Germinal center (tissue), 1 donor: ENCODE measurements at places on chromosomes 5 and 9.

DNA sequence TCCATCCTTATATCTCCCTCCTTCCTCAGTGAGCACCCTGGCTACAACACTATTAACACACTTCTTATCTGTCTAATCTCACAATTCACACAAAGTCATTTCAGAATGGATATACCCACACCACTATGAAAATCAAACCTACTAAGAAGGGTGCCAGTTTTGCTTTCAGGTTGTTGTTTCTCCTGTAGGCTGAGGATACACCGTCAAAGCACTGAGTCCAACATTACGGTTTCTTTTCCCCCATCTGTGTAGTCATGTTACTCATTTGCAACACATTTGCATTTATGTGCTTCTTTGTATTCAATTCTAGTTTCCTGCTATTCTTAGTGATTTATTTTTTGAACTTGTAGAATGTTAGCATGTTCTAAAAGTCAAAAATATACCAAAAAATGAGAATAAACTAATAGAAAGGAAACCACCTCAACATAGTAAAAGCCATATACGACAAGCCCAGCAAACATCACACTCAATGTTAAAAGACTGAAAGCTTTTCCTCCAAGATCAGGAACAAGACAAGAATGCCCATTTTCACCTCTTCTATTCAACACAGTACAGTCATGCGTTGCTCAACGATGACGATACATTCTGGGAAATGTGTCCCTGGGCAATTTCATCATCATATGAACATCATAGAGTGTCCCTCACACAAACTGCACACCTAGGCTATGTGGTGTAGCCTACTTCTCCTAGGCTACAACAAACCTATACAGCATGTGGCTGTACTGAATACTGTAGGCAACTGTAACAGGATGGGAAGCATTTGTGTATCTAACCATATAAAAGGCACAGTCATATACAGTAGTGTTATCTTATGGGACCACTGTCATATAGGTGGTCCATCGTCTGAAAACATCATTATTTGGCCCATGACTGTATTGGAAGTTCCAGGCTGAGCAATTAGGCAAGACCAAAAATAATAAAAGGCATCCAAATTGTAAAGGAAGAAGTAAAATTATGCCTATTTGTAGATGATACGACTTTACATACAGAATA, 6.3 kb downstream of the ROR2 start:
- no peak for DNase-seq

DNA sequence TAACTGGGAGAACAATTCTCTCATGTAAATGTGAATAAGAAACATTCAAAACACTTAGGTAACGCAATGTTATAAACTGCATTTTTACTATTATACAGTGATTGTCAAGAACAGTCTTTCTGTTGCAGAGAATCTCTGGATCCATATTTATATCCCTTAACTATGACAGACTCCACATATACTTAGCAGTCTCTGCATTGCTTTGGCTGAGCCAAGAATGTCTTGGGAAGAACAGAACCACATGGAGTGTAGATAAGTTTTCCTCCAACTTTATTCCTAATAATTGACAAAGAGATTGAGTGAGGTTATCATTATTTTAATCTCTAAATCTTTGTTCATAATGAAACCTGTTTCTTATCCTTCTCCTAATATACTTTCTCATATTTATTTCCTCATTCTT, 15.6 kb upstream of the RLN1 start:
- DNase-seq: no peak

DNA sequence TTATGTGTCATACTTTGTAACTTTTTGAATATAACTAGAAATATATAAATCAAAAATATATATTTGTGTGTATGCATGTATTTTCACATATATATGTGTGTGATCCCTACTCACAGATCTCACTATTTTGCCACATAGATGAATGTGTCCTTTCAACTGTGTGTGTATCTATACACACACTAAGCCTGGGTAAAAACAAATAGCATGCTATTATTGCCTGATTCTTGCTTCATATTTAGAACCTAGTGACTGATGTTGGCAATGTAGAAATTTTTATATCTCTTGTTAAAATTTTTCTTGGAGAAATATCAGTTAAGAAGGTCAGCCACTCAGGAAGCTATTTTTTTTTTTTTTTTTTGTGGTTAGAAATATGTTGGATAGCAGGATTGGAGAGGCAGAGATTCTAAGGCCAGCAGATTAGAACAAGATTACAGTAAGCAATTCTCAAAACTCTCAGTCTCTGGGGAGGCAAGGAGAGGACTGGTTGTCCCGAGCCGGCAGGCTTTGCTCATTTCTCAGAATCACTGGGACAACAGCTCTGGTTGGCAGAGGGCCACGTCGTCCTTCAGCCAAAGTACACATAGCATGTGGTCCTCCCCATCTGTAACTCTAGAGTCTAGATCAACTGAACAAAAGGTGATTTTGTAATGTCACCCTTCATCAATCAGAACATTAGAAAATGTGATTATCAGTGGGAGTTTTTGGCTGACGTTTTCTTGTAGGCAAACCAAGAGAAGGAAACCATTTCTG, 19.7 kb downstream of the C6 start:
- DNase-seq: no peak

DNA sequence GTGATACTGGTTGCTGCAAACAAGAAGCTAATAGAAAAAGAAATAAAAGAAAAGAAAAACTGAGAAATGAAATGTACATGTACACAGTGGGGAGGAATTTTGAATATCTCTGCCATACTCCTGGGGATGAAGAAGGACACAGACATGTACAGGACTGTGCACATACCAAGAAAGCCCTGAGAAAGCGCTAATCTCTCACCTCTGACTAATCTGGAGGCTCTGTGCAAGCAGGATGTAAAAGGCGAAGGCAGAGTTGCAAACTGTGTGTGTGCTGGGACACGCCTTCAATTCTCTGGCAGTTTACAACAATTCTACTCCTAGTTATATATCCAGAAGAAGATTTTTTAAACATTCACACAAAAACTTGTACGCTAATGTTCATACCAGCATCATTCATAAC, 211.4 kb downstream of the KIAA0825 start:
- DNase-seq: no peak

GRCh38 chr5:169301386-169301934, 521 bp upstream of the SLIT3 start:
- DNase-seq: no peak

DNA sequence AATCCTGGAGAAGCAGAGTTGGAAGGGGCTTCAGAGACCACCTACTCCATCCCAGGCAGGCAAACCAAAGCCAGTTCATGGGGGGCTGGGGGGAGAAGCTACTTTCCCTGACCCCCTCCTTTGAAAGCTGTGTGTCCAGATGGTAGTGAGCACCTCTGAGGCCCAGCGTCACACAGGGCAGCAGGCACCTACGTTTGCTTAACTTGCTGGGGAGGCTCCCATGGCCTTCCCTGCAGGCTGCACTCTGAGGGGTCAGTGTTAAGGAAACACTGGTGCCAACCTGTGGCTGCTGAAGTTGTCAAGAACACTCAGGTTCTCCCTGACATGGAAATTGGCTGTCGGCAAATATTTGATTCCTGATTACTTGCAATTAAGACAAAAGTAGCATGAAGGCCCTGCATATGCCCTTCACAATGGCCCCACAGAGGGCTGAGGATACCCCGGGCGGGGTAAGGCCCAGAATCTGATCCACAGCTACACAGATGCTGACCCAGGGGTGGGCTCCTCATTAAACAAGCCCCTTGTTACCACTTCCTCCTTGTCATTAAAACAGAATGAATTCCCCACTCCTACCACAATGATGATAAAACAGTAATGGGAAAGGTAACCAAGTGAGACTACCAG, 208.5 kb downstream of the FSTL4 start:
- DNase-seq: no peak

GRCh38 chr5:171453056-171453725, 33.7 kb downstream of the FGF18 start:
- no peak for DNase-seq

GRCh38 chr9:134611046-134611445, 30.6 kb upstream of the COL5A1 start:
- no peak for DNase-seq

DNA sequence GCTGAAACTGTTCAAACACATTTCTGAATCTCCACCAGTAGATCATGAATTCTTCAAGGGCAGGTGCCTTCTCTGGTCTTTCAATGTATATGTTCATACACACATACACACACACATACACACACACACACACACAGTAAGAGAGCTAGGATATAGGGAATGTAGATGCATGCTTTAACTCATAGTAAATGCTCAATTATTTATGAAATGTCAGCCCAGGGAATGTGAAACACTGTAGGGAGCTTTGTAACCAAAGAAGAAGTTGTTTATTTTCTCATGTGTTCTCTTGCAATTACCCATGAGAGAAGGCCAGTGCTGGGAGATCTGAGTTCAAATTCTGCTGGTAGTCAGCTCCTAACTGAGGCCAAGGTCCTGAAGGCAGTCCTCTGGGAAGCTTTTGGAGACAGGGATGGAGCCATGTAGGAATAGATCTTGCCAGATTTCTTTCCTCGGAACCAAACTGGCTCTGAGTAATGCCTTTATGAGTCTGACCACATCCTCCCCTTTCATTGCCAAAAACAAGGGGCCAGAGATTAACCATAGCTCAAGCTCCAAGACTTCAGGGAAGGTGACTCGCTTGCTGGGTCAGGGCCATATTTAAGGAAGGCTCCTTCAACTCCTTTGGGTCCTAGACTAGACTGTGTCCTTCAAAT, 487.0 kb upstream of the TNC start:
- DNase-seq: no peak

DNA sequence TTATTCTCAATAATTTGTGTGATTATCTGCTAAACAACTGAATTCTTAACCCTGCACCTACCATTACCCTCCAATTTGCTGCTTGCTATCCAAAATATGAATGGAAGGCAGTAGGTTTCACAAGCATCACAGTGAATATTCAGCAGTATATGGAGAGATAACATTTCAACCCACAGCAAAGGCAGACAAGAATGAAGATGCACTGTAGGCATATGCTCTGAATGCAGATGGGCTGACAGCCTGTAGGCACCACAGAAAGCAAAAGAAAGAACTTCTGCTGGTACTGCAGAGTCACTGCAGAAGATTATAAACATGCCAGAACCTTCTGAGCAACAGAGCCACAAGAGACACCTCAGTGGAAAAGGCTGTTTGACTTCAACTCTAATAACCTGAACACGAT, 63.6 kb upstream of the SLC12A2 start:
- DNase-seq: no peak

DNA sequence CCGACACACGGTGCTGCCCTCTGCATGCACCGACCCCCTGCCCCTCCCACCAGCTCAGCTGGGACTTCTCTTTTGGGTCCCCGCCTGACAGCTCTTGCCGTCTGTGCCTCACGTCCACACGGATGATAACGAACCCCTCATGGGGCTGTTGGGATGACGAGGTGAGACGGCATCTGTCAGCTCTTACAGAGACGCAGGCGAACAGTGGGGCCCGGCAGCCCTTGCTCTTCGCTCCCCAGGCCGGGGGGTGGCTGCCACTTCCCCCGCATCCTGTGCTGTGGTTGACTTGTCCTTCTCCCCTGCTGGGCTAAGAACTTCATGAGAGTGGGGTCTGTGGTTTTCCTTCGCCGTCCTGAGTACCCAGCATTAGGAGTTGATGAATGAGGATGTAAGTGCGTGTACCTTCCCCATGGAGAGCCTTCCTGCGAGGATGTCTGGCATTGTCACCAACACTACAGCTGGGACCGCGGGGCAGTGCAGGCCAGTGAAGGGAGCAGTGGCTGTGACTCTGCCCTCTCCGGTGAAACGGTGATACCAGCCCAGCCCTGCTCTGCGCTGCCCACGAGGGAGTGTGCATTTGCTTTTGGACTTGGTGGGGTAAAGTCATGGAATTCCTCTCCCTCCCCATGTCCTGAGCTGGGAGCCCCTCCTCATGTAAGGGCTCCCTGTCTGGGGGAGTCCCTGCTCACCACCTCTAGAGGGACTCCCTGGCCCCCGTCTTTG, 23.2 kb downstream of the HK3 start:
- DNase-seq: no peak
